ENCODE measurements at places on chromosomes 7 and 10.

DNA sequence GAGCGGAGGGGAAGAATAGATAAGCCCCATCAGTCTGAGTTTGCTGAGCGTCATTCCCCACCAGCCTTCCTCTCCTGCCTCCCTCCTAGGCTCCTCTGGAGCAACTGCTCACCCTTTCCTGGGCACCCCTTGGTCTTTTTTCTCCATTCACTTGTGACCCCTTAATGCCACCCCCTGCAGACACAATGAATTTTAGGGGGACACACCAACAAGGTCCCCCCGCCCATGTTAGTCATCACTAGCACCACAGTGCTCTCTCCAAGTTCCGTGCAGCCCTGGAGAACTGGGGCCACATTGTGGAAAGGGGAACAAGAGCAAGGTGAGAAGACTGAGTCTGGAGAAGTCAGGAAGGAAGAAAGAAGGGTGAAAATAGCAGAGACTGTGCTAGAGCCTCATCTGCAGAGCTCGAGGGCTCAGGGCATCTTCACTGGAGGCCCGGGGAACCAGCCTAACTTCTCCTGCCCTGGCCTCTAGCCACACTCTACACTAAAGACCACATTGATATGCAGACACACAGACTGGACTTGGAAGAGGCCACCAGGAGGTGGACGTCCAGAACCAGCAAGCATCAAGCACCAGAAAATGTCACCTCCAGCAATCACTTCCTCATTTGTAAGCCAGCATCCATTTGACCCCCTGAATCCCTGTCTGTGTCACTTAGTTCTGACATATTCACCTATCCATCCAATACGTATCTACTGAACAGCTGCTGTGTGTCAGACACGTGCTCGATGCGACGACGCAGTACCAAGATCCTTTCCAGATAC is 17.5 kb downstream of the RGR start:
- DNase-seq = no peak

GRCh38 chr10:102720775-102721301 is 6.4 kb downstream of the SFXN2 start:
- no peak for DNase-seq

DNA sequence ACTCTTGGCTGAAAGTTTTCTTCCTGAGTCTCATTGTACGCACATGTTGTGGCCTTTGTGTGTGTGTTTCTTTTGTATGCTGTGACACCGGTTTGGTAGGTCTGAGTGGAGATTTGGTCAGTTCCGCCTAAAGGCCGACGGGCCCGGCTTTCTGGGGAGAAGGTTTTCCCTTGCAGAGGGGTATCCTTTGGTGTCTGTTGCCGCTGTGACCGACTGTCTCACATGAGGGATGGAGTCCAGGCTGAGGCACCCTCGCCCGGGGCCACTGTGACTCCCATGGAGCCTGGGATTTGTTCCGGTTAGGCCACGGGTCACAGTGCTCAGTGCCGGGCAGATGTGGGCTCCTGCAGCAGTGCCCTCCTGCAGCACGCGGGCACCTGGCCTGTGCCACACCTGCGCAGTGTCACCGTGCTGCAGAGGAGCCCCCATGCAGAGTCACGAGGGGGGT is 19.4 kb downstream of the INPP5A start:
- DNase-seq = no peak

DNA sequence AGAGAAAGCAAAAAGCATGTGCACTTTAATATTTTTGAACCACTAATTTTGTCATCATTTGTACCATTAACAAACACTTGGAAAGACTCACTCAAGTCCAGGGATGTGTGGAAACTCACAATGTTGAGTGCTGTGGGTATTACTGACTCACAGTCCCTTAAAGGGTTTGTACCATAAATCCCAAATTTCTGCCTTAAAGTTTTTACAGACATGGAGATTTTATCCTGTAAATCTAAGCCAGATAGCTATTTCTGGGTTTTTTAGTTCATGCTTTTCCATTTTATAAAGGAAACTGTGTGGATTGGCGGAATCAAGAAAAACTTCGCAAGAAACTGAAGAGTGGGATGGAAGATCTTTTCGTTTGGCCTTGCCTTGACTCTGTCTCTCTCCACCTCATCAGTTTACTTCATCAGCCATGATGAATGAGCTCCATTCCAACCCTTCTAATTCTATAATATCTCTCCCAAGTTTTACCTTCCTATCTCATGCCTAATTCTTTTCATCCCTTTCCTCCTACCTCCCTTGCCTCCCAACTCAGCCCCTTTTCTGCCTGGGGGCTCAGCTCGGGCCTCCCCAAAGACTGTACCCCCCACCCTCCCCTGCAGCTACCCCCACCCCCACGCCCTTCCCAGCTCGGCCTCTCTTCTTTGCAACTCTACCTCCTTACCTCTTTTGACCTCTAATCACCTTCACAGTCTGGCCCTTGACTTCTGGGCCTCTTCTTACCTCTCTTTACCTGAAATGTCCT is 218.5 kb upstream of the MKLN1 start:
- no peak for DNase-seq

DNA sequence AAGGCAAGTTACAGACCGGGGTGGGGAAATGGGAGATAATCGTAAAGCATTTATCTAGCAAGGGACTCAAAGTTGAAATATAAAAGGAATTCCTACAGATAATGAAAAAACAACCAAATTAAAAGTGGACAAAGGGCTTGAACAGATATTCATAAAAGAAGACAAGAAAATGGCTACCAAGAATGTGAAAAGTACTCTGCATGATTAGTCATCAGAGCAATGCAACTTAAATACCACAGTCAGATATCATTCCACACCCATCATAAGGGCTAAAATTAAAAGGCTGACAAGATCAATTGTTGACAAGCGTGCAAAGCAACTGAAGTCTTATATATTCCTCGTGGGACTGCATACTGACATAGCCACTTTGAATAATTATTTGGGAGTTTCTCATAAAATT is 124.6 kb upstream of the RSU1 start:
- no peak for DNase-seq

DNA sequence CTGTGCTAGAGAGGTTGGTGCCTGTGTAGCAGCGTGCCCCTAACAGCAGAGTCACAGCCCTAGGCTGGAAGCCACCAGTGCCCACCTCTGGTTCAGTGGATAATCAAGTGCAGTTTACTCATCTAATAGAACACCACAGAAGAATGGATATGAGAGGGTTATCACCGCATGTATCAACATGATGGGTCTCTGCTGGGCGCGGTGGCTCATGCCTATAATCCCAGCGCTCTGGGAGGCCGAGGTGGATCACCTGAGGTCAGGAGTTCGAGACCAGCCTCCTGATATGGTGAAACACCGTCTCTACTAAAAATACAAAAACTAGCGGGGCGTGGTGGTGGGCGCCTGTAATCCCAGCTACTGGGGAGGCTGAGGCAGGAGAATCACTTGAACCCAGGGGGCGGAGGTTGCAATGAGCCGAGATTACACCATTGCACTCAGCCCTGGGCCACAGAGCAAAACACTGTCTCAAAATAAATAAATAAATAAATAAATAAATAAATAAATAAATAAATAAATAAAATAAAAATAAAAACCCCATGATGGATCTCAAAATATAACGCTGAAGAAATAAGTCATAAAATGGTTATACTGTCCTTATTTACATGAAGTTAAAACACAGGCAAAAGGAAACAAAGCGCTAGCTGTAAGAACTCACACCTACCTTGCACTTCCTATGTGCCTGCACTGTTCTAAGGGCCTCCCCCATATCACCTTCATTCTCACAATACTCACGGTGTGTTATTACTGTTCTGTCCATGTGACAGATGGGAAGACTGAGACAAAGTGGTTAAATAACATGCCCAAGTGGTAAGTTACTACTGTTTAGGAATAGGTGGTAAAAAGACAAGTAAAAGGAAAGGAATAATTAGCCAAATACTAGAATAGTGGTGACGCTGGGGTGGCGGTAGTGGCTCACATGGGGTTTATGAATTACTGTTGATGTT is 70.9 kb downstream of the AMZ1 start:
- DNase-seq = no peak

DNA sequence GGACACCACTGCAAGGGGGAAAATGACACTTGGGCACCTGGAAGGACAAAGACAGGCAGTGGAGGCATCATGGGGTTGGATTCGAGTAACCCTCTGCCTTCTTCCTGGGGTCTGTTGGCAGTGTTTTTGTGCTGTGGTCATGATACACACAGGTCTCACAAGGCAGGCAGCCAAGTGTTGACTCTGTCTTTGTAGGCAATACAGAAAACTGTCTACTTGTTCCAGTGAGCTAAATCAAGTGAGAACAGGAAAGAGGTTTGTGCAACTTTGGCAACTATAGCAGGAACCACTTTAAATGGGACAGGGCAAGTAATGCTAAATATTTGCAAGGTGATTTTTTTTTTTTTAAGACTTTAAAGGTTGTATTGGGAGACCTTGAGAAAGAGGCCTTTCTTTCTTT is 578.6 kb upstream of the GALNT17 start:
- no peak for DNase-seq

- no peak for DNase-seq
These were observed 23.3 kb downstream of the CALML3 start for GRCh38 chr10:5547931-5548660.

All from AG09319 (cell line).